ENCODE measurements at places on chromosomes 7 and 10.

DNA sequence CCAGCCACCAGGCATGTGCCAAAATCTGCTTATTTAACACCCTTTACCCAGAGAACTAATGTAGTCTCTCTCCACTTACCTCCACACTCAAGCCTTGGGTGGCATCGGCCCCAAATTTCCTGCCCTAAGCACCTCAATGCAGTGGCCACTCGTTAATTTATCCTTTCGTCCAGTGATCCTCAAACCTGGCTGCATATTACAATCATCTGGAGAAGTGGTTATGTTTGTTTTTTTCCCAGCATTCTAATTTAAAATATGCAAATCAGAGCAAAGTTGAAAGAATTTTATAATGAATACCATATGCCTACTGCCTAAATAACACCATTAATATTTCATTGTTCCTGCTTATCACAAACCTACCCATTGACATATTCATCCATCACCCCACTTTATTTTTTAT lies 25.7 kb downstream of the CREB3L2 start:
- DNase-seq: no peak

DNA sequence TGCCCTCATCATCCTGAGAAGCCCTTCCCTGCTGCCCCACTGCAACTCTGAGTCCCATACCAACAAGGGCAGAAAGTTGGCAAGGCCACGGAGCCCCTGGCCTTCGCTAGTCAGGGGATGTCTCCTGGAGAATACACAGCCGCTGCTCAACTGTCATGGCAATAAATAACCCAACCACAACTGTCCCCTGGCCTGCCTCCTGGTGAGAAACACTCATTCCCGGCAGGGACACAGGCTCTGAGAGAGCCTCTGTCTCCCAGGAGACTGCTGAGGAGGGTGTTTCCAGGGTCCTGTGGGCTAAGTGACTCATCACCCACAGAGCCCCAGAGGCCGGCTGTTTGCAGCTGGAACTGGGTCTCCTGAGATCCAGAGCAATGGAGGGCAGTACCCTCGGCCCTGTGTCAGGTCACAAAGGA lies 354.1 kb downstream of the TNS3 start:
- DNase-seq: no peak

DNA sequence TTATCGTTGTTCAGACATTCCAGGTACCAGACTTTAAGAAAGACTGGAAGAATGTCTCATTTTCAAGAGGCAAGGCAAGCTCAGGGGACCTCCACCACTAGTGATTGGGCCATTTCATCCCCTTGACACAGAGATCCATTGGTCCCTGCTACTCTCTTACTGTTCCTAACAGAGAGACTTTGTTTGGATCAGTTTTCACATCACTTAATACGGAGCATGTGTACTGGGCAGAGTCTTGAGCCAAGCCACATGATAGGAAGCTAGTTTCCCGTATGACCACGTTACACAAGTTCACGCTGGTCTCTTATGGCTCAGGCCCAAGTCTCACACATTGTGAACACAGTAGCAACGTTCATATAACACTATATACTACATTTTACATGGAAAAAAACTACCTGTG lies 269.9 kb downstream of the BAMBI start:
- DNase-seq: no peak

- DNase-seq: no peak
Observed at GRCh38 chr10:81116990-81117389, 579.3 kb downstream of the SH2D4B start.

- DNase-seq: no peak
Observed at GRCh38 chr7:159115601-159116501, 28.8 kb downstream of the VIPR2 start.

- no peak for DNase-seq
Observed at GRCh38 chr7:35646289-35647023, 48.5 kb downstream of the HERPUD2 start.
